SK-N-SH (cell line): ENCODE measurements at places on chromosomes 7 and 10.

DNA sequence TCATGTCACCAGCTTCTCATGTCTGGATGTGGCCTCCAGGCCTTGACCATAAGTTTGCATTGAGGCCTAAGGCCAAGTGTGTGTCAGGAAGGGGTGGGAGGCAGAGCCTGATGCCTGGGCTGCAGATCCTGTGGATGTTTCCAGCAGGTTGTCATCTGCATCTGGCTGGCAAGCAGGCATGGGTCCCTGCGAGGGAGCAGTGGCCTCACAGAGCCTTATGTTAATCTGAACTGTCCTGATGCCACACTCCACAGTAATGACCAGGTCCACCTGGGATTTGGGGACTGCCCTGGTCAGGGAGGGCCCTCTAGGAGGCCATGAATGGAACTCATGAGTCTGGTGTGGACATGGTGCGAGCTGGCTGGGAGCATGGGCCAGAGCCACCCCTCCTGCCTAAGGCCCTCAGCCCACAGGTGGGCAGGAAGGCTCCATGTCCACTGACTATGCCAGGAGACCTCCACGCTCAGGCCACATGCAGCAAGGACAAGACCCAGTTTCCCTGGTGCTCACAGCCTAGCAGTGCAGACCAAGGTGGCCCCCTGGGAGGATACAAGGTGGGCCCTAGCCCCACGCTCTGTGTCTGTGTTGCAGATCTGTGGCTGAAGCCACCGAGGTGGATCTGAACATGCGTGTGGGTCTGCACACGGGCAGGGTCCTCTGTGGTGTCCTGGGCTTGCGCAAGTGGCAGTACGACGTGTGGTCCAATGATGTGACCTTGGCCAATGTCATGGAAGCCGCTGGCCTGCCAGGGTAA, 83.1 kb downstream of the ADCY1 start:
- DNase-seq: no peak

DNA sequence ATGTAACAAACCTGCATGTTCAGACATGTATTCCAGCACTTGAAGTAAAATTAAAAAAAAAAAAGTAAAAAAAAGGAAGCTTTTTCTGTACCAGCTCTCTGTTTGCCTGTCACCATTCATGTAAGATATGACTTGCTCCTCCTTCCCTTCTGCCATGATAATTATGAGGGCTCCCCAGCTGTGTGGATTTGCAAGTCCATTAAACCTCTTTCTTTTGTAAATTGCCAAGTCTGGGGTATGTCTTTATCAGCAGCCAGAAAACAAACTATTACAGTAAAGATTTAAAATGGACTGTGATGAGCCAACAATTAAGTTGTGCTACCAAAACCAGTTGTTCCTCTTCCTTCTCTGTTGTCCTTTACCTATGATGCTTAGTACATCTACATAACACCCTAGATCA, 619.6 kb downstream of the ARL4A start:
- no peak for DNase-seq

- DNase-seq: no peak
Observed at GRCh38 chr7:148815612-148816011, 68.5 kb downstream of the EZH2 start.

DNA sequence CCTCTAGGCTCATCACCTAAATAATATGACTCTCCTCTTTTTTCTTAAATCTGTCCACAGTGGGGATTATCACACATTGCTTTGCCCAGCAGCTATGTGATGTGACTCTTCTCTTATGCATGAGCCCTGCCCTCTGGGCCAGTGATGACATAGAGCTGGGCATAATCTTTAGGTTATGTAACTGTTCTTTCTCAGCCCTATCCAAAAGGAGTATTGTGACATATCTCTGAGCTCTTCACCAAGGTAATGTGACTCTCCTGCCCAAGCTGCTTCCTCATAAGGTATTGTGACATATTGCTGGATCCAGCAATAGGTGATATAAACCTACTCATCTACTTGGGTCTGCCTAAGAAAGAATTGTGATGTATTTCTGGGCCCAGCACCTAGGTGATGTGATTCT, 37.7 kb upstream of the ZNF107 start:
- no peak for DNase-seq

- no peak for DNase-seq
Observed at GRCh38 chr7:136966825-136967224, 98.4 kb downstream of the CHRM2 start.

- no peak for DNase-seq
Observed at GRCh38 chr7:150367677-150368095, 936 bp upstream of the REPIN1 start.

DNA sequence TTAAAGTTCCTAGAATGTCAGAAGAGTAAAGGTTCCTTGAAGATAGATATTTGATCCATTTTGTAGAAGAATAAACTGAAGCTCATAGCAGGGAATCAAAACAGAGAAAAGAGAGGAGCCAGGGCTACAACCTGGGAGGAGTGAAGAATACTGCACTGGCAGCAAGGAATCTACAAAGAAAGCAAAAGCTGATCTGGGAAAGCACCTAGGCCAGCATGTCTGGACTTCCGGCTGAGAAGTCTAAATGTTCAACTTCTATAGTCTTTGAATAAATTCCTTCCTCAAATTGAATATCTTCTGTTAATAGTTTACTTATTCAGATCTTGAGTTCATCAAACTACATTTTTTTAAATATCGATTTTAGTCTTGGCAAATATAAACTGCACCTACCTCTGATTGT, 78.2 kb downstream of the VPS41 start:
- no peak for DNase-seq

DNA sequence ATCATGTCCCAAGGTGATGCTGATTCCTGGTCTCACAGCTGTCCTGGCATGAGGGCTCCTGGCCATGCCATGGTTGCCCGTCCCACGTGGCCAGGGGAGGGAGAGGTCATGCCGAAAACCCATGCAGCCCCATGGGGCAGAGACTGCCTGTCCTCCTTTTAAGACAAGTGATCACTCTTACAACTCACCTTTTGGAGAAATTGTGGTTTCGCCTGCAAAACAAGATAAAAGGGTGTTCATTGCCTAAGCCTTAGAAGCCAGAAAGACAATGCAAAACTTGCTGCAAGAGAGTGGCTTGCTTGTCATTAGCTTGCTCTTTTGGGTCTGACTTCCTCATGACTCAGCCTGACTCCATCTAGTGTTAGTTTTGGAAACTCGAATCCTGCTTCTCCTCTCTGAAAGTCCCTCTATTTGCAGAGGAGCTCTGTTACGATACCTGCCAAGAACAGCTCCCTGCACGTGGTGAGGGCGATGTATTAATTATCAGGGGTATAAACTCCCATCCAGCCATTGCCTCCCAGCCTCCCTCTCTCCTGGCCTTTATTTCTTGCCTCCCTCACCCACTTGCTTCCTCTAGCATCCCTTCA, 26.7 kb downstream of the TMEM273 start:
- no peak for DNase-seq

- no peak for DNase-seq
Observed at GRCh38 chr7:69540287-69540686, 58.0 kb upstream of the AUTS2 start.

DNA sequence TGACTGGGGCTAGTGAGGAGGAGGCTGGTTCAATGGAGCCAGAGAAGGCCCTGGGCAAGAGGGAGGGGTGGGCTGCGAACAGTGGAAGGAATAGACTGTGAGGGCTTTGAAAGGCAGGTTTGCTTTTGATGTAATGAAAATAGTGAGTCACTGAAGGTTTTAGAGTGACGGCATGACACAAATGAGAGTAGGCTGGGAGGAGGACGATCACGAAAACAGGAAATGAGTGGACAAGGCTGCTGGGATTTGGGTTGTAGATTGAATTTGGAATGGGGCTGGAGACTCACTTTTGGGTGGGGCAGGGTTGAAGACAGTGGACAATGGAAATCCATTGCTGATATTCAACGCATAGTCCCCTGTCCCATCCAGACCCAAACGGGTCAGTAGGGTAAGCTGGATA, 139.6 kb downstream of the CDH23 start:
- no peak for DNase-seq

DNA sequence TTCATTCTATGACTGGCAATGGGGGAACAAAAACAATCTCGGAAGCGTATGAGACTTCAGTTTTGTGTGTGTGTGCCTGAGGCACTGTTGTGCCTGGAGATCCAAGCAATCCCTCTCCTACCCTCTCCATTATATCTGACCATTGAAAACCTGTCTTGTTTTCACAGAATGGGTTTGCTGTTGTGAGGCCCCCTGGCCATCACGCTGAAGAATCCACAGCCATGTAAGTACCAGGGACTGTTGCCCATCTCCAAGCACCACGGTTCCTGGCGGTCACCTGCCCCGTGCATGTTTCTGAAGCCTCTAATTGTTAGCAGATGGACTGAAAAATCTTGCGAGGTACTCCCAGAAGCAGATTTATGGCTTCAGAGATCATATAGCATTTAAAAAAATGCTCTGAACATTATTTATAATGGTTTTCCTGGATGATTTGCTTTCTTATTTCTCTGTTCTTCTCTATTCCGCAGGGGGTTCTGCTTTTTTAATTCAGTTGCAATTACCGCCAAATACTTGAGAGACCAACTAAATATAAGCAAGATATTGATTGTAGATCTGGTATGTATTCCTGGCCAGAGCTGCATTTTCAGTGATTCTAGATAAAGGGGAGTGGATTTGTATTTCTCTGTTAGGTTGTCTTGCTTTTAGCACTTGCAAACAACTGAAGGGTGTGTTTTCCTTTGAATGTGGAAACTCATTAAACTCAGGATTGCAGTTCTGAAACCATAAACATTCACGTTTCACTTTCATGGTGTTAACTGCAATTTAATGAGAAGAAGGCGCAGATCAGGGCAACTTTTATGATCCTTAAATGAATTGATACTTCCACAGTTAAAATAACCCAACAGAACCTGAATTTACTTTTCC, 288.2 kb downstream of the TWIST1 start:
- peak; percentile 61 for DNase-seq

DNA sequence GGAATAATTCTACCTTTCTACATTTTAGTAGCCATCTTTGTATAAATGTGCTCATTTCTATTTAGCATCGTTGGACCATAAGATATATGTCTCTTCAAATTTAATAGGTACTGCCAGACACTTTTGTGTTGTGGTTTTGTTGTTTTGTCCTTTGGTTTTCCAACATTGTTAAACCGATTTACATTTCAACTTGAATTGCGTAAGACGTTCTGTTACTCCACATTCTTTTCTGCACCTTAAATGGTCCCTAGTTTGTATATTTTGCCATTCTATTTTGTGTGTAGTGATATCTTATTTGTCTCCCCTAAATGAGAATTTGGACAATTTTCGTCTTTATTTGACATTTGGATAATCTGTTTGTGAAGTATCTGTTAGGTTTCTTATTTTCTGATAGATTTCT, 1015.6 kb downstream of the NRG3 start:
- no peak for DNase-seq

DNA sequence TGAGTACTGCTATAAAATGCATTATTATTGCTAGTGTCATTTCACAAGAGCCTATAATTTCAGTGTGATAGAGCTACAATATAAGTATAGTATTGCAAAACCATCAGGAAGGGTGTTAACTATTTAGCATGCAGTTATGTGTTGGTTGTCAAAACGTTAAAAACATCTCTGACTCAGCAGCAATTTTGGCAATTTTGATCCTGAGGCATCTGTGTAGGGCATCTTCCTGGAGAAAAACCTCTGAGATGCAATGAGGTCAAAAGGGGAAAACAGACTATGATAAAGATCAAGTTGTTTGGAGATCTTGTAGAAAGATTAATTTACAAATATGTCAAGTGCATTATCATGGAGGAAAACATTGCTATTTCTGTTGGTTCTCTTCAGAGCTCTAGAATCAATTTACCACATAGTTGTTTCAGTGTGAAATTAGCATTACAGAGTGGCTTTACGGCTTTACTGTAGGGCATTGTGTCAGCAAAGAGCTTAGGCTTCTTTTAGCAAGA, 5.3 kb downstream of the CFTR start:
- DNase-seq: no peak

GRCh38 chr7:154852205-154852604, 150.7 kb downstream of the PAXIP1 start:
- no peak for DNase-seq

GRCh38 chr7:95316588-95316987, 7.7 kb downstream of the PON1 start:
- no peak for DNase-seq

DNA sequence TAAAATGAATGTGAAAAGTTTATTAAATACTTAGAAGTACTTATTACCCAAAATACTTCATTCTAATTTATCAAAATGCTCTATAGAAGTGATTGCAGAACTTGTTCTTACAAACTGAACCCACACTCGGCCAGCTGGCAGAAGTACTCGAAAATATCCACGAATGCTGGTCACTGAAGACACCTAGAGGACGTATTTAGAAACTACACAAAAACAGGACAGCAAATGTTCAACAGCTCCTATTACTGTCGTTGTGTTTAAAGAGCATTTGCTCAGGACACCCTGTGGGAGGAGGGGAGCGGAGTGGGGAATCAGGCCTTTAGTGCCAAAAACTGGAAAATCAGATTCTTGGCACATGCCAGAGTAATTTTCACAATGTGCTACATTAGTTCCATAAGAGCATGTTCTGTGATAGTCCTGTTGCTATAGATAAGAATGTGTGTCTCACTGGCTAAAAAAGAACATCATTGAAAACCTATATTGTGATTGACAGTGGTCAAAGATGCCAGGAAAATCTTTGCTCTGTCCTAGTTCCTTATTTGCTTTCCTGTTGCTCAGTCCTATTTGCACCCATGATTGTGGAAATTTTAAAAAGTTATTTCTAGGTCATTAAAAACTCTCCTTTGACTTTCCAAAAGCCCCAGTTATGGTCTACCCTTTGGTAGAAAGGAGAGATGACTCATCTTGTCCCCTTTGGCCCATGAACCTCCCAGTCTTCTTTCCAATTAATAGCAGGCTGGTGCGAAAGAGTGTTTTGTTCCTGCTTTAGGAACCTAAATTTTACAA, 49.0 kb upstream of the NRBF2 start:
- peak; percentile 56 for DNase-seq

DNA sequence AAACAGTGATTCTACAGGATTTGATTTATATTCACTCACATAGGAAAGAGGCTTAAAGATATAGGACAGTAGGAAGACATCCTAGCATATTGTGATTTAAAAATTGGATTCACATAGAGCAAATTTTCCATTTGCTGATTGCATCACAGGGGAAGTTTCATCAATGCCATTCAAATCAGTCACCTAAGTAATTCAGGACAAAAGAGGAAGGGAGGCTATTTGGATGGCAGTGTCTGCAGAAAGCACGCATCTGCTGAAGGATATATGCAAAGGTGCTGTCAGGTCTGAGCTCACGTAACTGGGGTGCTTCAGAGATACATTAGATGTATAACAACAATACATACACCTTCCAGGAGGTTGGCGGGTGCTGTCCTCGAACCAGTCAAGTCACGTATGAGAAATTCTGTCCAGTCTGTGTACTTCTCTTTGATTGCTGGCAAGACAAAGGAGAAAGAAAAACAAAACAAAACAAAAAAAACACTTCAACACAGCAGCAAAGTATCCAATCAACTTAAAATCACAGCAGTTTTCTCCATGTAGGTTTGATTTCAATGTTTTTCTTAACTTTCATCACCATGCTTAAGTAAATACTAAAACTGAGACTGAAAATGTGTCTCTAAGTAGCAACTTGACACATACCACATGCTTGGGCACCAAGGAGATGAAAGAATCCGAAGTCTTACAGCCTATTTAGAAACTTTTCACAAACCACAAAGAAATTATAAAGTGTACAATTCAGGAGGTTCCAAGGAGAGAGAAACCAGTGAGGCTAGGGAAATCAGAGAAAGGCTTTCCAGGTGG, 125.1 kb downstream of the SFMBT2 start:
- no peak for DNase-seq
